ENCODE measurements at places on chromosomes 5 and 9.

DNA sequence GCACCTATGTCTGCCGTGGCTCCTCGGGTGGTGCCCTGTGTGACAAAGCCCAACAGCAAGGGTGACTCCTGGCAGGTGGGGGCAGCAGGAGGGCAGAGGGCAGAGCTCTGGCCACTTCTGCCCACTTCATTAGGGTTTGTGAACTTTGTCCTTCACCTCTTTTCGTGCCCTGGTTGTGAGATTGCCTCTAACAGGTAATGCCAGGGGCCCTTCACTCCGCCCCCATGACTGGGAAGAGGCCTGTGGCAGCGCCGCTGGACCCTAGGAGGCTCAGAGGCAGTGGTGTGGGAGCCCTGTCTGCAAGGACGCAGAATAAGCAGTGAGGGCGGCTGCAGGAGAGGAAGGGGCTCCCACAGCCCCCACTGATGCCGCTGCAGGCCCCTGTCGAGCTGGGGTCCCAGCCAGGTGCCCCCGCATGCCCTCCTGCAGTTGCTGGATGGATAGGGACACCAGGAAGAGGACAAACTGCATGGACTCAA, 108.7 kb upstream of the LMX1B start:
- no peak for DNase-seq

DNA sequence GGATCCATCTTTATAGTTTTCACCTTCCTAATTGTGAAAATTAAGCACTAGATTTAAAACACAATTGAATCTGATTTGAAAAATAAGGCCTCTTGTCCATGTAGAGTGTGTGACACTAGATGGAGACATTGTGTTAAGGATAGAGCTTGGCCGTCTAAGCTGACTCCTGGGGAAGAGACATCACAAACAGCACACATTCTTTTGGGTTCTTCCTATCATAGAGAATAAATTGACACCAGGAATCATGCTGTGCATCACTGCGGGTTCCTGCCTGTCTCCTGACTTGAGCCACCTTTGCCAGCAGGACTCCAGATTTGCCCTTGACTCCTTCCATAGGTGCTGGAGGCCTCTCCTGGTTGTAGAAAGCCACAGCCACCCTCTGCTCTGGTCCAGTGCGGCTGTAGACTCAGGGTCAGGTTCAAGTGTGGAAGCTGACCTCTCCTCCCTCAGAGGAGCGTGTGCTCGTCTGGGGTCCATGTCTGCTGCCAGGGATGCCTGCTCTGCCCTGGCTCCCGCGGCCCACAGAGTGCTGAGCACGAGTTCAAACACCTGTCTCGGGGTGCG, 11.2 kb downstream of the ROPN1L start:
- DNase-seq, result no peak

- DNase-seq, result no peak
Measured at GRCh38 chr5:159051421-159052282, 48.1 kb downstream of the EBF1 start.

- no peak for DNase-seq
Measured at GRCh38 chr5:134437847-134438581, 26.3 kb upstream of the CDKN2AIPNL start.

- DNase-seq, result no peak
Measured at GRCh38 chr5:172284611-172284980, 1.0 kb upstream of the UBTD2 start.

DNA sequence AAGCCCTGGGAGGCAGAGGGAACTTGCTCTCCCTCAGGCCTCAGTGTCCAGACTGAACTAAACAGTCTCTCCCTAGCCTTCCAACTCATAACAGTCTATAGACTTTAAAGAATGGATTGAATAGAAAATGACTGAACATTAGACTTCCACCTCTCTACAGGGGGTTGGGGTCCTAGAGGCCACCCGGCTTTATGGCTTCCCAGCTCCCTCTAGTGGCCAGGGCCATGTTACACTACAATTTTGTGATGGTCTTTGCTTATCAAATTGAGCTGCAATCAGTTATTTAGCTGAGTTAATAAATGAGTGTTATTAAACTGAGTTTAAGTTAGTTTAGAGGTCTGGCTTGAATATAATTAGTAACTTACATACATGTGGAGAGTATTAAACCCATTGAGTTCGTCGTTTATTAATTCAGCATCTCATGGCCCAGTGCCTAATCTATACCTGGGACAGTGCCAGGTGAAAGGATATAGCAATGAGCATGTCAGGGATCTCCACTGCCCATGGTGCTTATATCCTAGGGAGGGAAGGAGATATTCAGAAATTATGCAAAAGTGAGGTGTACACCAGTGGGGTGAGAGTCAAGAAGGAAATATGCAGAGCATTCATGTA, 105.2 kb downstream of the SH3TC2 start:
- peak; percentile 2 for DNase-seq

DNA sequence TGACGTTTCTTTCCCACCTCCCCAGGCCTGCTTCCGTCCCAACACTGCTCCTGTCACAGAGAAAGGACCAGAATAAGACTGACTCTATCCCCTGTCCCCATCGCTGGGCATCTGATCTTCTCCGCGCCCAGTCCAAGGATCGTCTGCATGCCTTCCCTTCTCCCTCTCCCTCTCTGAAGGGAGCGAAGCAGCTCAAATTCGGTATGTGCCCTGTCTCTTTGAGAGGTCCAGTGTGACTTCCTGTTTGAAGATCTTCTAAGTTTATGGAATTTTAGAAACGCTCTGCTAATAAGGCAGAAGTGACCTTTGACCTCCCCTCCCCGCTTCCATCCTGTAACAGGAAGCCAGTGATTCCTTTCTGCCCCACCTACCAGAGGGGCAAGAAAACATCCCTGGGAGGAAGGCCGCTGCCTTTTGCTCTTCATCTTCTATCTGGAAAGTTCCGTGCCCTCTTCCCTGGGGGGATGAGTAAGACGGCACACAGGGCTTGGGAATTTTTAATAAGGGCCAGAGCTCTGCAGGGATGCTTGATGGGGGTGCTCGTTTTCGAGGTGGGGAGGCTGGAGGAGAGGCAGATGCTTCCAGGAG, 40.7 kb upstream of the RNU6ATAC start:
- no peak for DNase-seq

DNA sequence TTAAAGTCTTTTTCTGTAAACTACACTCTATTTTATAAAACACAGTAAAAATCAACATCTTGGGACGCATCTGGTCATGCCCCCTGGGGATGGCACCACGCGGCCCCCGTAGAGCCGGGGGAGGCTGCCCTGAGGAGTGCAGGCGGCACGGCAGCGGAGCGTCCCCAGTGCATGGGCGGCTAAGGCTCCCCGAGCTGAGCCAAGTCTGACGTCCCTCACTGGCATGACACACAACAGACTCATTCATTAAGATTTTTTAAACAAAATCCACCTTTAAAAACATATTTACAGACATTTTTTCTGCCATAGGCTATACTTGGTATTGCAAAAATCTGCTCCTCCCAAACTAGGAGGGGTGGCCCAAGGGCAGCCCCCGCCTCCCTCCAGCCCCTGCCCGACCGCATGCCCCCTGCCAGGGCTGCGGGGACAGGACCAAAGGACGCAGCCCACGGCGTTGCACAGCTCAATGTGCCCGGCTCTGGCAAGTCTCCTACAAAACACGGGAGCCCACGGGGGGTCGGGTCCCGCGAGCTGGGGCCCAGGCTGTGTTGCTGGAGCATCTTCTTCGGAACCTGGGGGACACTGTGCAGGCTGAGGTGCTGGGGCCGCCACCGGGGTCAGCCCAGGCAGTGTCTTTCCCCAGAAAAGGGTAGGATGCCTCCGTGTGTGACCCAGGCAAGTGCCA, 11.8 kb upstream of the SEC16A start:
- DNase-seq, result no peak

DNA sequence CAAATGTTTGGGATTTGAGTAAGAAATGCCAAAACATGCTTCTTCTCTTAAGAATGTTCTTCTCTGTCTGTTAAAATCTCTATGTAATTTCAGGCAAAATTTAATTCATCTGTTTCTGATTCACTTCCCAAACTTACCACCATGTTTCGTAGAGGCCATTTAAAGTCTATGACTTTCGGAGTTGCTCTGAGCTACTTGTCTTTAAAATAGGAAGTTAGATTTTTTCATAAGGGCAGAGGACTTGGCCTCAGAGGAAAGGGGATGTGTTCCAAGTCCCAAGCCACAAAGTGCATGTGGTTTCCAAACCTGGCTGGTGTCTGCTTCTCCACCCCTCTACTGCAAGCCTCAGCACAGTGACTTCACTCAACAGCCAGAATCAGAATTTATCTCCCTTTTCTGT, 111.3 kb upstream of the ADRA1B start:
- no peak for DNase-seq

Data from activated CD8-positive, alpha-beta memory T cell treated with anti-CD3 and anti-CD28 coated beads for 48 hours (primary cell).